ENCODE measurements at places on chromosomes 7 and 10.

GRCh38 chr7:140230861-140231770 is 54.3 kb upstream of the KDM7A start:
- peak; percentile 66 for DNase-seq

DNA sequence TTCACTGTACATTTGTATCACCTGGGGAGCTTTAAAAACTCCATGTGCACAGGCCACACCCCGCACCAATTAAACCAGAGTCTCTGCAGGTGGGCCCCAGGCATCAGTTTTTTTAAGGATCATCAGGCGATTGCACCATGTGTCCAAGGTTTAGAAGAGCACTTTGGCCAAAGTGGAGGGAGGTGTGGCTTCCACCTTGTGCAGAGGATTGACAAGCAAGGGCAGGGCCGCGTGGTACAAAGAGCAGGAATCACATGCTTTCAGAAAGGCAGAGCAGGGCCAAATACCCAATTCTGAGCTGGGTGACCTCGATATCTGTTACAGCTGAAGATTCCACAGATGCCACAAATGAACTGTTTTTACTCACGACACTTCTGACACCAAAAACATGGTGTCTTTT is 52.4 kb downstream of the NOC3L start:
- no peak for DNase-seq

GRCh38 chr7:123230603-123231002 is 30.8 kb upstream of the SLC13A1 start:
- DNase-seq: peak; percentile 32

DNA sequence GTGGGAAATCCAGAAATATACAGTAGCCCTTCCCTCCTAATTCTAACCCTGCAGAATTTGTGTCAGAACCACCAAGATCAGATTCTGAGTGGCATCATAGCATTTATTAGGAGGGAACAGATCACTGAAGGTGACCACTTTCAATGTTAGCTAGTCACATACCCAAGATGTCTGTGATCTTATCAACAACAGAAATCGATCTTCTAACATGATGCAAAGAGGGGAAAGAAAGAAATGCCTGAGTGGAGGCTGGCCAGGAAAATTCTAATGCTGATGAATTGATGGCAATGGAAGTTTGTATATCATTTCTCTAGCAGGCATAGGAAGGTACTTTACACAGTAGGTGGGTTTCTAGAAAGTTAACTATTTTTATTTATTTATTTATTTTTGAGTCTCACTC is 10.6 kb upstream of the SYPL1 start:
- no peak for DNase-seq

GRCh38 chr7:47125529-47125928 is 456.4 kb downstream of the TNS3 start:
- no peak for DNase-seq

DNA sequence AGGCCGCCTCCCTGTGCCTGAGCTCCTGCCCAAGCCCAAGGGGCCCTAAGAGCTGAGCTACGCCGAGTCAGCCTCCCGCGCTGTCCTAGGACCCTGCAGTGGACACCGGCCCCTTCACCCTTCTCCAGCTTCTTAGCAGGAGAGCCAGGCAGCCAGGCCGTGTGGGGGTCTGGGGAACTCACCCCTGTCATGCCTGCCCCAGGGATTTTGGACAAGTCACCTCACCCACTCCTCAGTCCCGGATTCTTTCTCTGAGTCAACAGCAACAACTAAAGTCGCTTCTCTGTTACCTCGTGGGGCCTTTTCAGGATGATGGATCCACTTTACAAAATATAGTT is 79.3 kb downstream of the MKI67 start:
- no peak for DNase-seq

GRCh38 chr7:38709123-38709522 is 78.0 kb upstream of the AMPH start:
- no peak for DNase-seq

GRCh38 chr10:126373147-126373546 is 15.1 kb downstream of the ADAM12 start:
- no peak for DNase-seq

DNA sequence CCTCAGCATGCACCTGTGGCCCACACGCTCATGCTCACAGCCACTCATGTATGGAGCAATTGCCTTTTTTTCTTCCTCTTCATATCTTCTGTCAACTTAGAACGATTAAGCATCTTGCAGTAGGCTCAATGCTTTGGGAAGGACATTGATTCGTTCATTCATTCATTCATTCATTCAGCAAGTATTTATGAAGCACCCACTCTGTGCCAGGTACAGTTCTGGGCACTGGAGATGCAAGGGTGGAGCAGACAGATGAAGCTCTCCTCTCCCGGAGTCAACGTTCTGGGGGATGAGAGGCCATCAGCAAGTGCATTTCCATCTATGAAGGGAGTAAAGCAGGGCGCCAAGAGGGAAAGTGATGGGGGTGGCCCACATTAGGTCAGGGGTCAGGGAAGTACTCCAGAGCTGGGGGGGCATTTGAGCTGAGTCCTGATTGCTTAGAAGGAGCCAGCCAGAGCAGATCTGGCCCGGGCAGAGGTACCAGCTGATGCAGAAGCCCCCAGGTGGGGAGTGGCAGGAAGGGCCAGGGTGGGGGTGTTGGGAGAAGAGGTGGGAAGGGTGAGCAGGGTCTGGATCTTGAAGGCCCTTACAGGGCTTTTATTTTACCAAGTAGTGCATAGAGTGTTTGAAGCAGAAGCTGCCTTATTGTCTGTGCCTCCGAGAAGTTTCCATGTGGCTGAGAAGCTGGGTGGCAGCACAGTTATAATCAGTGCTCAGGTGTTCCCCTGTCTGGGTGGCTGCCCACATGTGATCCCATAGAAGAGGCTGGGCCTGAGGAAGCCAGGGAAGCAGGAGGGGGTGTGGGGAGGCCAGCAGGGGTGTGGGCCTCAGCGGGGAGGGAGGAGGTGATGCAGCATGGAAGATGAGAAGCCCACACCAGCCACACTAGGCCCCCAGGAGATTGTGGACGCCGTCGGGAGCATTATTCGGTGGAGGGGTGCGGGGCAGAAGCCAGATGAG is 36.2 kb downstream of the CHST3 start:
- no peak for DNase-seq

GRCh38 chr7:40009301-40009700 is 59.2 kb downstream of the CDK13 start:
- no peak for DNase-seq

DNA sequence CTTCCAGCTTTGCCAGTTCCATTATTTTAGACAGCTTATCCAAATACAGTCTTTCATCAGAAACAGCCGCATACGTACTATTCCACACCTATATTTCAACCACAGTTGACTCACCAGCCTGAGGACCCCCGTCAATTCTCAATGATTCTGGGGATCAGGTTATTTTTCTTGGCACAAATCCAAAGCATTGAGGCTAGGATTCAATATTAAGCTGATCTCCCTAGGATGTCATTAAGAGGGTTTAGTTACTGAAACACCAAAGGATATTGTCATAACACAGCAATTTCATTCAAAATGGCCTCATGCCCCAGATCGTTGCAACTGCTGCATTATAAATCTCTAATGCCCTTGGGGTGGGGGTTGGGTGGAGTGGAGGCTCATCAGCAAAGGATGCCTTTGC is 214.6 kb downstream of the PTEN start:
- DNase-seq: no peak

DNA sequence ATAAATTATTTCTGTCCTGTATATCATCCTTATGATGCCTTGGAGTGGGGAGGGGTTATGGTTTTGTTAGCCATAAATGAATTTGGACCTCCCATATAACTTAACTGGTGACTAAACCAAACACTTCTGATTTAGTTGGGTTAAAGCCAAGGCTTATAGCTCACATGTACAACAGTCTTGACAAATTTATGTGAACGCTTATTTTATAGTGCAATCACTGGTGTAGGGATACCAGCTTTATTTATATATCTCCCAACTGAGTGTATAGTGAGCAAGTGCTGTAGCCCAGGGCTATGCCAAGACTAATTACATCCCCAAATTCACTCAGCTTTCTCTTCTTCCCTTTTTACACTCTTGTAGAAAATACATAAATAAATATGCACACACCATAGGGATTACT is 956.2 kb downstream of the SORCS3 start:
- DNase-seq: no peak

DNA sequence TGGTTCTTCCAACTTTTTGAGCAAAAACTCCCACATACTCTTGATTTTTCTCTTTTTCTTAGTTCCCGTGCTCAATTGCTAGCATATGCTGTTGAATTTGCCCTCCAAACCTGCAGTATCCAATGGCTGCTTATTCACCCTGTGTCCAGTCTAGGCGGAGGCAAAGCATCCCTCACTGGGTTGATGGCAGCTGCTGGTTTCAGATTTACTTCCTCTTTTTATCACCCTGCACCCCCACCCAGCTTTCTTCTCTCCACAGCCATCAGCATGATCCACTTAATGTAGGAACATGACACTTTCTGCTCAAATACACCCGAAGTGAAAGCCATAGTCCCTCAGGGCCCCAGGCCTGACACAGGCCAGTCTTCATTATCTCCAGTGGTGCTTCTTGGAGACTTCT is 87.6 kb upstream of the ADARB2 start:
- no peak for DNase-seq

DNA sequence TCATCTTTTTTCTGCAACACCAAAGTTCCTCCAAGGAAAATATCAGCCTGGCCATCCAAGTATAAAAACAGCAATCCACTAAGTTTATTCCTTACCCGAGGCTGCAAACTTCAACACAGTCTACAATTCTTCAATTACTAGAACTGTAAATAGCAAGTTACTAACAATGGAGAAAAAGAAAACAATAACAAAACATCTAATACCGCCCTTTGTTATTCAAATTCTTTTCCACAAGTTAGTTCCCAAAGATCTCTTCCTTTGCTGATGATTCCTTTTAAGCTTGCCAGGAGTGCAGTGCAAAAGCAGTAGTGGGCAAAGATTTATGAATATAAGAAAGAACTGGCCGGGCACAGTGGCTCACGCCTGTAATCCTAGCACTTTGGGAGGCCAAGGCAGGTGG is 86.2 kb downstream of the CUL2 start:
- DNase-seq: no peak

GRCh38 chr10:24762966-24763623 is 39.4 kb upstream of the ARHGAP21 start:
- no peak for DNase-seq

GRCh38 chr10:43201545-43202131 is 63.4 kb downstream of the CSGALNACT2 start:
- DNase-seq: peak; percentile 54

DNA sequence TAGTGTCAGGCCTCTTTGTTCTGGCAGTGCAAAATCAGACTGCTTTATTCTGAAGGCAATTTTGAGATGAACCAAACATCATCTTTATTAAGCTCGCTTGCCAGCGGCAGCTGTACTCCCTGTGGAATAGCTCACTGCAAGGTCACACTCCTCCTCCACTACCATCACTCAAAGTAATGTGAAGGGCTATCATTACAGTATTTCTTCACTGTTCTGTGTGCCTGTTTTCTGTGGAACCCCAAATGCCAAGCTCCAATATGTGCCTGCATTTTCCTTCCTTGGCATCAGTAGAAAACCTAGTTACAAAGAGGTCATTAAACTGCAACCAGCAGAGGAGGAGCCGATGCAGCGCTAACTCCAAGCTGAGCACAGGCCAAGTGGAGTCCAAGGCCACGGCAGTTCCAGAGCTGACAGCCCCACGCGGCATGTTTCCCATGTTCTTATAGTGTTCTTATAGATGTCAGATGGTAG is 21.4 kb downstream of the BCCIP start:
- DNase-seq: no peak

DNA sequence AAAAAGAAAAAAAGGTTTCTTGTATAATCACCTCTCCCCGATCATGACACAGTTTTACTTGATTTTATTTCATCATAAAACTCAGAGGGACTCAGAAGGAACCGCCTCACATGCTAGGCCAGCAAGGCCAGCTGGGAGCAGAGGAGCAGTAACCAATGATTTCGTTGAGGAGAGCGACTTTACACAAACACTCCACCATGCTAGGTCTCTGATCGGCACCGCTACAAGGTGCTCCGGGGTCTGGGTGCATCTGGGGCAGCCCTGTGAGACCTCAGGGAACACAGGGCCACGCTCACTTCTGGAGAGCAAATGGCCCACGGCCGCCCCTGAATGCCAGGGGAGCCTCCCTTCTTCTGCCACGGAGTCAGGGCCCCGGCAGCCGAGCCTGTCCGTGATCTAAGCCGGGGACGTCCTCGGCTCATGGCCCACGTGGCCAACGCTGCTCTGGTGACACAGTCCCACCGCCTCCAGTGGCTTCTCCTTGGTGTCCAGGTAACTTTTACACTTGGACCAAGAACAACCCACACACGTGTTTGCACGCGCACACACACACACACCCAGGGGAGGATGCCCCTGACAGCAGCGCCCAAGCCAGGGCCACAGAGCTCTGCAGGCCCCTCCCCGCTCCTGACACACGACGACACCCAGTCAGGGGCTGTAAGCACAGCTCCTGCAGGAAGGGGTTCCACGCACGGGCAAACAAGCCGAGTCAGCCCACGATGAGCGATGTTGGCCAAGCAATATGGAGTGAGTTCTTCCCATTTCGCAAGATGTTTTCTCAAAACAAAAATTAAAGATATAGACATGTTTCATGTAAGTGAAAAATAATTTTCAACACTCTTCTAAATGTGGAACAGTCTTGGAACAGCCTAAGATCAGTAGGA is 332.3 kb downstream of the DNAJB6 start:
- DNase-seq: no peak

- no peak for DNase-seq
Measured at GRCh38 chr7:109751241-109751640, 1181.6 kb downstream of the DNAJB9 start.

DNA sequence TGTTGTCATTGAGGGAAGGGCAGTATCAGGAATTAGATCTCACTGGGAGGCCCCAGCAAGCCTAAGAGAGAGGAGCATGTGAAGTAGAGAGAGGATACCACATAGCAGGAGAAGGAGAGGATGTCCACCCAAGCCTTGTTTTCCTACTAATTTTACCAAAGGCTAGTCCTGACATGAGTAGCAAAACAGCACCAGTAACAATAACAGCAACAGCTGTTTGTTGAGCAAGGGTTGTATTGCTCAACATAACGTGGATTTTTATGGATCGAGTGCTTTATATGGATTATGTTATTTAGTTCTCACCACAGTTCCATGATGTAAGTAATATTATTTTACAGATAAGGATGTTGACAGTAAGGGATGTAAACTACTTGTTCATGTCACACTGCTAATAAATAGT is 135.2 kb upstream of the DLX6 start:
- DNase-seq: no peak

Data from lower lobe of right lung (tissue), 2 donors.